ENCODE measurements at places on chromosomes 7 and 10.

GRCh38 chr10:130652964-130653578 lies 516.9 kb downstream of the GLRX3 start:
- no peak for DNase-seq

DNA sequence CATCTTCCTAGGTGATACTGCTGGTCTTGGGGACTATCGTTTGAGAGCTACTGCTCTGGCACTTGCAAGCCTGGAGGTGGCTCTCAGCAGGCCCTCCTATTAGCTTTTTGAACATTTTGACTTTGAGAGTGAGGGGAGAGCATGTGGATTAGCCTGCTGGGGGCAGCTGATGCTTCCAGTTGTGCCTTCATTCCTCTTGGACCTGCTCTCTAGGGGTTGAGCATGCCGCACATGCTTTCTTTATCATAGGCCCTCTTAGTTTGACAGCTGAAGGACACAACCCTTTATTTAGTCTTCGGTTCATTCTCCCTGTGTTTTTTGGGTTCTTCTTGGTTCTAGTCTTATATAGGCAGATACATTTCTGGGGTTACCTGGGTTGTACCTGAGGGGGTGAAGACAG lies 132.1 kb downstream of the GALNT17 start:
- no peak for DNase-seq

DNA sequence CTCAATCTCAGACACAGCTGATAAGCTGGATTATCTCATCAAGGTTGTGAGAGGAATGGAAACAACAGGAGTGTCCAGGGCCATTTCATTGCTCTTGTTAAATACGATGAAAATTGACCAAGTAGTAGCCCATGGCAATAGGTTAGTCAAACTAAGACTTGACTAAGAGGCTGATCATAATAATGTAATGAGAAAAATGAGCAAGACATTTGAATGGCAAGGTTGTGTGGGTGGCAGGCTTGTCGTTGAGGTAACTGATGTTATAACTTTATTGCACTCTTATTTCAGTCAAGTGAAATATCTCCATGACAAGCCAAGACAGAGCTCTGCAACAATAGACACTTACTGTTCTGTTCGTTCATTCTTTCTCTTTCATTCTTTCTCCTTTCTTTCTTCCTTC lies 532.0 kb downstream of the GATA3 start:
- DNase-seq: no peak

DNA sequence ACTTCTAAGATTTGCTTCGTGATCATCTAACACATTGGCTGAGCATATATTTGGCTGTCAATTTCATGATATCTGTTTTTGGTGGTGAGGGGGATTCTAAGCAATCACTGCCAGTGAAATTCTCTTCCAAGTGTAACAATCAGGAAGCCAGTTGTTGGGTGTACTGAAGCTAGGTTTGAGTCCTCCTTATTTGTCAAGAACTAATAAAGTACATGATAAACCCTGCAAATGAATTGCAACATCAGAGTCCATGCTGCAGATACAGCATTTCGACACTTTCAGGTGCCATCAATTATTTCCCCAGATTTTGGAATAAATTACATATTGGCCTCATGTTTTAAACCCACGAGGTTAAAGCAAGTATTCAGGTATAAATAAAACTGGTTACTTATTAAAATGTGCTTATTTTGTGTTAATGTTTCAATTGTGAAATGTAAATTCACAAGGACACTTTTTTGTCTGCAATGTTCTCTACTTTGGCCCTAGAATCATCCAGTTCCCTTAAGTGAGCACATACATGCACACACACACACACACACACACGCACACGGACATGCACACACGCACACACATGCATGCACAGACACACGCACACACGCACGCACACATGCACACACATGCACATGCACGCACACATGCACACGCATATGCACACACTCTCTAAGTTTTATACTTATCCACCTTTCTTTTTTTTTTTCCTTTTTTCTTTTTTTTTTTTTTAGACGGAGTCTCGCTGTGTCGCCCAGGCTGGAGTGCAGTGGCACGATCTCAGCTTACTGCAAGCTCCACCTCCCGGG lies 510.2 kb upstream of the KLF6 start:
- no peak for DNase-seq

GRCh38 chr7:16399265-16399831 lies 22.0 kb downstream of the CRPPA start:
- DNase-seq: no peak

DNA sequence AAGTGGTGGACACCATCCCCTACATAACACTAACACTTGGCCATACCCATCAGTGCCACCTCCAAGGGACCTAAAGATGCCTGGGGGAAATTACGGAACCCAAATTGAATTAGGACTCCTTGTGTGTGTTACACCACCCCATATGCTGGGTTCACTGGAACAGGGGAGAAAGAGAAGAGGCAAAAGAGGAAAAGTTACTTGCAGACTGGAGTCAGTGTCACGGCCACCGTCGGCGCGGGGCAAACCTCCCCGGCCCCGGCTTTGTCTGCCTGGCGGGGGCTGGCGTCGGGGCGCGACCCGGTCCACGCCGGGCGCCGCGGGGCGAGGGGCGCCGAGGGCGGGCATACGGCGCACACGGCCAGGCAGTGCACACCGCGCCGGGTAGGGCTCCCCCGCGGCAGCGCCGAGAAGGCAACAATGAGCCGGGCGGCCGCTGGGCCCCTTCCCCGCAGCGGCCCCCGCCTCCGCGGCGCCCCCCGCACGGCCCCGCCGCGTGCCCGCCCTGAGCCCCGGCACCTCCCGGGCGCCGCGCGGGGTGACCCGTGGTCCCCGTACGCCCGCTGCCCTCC lies 171.1 kb downstream of the FAM107B start:
- DNase-seq: peak; percentile 26

- DNase-seq: no peak
These were observed 26.5 kb downstream of the GTF2IRD1 start for GRCh38 chr7:74479961-74480829.

DNA sequence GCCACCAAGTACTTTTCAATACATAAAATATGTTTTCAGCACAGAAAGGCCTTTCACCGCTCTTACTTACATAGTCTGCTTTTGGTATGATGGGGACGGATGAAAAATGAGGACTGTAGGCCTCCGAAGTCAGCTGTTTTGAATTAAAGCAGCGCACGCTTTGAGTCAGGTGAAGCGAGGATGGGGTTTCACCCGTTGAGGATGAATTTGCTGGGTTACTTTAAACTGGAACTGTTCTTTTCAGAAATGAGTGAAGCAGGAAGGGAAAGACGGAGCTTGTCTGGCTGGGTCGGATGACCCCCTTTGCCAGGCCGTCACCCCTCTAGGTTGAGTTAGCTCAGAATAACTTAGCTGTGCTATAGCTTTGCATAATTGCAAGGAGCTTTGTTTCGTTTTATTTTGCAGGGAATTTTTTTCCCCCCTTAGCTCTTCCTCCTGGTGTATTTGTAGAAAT lies 40.0 kb downstream of the CUX1 start:
- DNase-seq: no peak

GRCh38 chr7:43782768-43783555 lies 24.5 kb downstream of the BLVRA start:
- DNase-seq: no peak

GRCh38 chr10:92146107-92146506 lies 144.8 kb downstream of the CPEB3 start:
- DNase-seq: no peak

DNA sequence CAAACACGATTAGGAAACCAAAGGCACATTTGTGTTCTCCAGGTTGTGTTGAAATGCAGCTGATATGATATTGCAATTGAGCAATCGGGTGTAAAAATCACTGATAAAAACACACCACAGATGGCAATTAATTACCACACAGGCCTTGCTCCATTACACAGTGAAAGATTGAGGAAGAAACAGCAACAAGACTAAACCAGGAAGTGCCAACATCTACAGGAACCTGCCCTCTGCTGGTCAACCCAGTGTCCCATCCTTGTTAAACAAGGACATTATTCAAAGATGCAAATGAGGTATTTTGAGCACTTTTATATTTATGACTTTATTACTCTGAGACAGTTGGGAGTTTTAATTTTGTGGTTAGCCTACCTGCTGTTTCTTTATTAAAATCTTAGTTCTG lies 765.6 kb upstream of the GHITM start:
- DNase-seq: no peak

DNA sequence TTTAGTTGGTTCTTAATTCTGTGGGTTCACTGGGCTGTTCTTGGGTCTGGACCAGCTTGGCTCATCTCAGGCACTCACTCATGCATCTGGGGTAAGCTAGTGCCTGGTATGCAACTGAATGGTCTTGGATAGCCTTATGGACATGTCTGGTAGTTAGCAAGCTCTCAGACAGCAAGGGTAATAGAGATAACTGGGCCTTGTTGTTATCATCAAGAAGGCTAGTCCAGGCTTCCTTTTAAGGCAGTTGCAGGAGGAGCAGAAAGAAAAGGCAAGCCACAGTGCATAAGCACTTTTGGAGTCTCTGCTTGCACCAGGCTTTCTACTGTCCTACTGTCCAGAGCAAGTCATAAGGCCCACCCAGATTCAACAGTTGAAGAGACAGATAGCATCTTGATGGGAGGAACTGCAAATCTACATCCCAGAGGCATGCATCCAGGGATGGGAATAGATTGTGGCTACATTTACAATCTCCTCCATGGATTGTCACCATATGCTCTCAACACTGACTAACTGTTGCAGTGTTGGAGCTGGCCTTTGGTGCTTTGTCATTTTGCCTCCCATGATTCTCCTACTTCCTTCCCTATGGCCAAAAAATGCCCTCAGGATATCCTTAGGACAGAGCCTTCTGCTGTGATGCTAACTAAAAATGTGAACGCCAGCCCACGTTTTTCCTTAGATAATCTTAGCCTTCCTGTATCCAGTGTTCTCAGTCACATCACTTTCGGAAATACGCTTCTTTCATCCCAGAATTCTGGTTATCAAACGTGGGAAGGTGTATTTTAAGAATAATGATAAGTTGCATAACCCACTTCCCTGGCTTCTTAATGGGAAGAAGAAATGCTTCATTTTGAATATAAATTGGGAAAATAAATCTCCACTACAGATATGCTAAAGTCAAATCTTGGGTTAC lies 3.6 kb downstream of the GIMAP4 start:
- DNase-seq: no peak

DNA sequence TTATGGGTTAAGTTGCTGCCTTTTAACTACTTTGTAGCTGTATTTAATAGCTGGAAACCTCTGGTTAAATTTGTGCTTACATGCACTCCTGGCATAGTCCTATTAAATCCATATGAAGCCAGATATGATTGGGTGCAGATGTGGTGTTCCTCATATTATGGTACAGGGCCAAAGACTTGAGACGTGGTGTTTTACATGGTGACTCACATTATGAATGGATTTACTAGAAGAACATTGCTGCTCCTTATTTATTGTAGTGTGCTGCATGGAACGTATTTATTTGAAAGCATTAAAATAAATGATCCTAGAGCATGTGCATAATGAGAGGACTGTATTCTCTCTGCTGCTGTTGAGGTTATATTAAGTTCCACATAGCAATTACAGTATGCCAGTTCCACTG lies 224.1 kb downstream of the SLC25A13 start:
- DNase-seq: no peak

DNA sequence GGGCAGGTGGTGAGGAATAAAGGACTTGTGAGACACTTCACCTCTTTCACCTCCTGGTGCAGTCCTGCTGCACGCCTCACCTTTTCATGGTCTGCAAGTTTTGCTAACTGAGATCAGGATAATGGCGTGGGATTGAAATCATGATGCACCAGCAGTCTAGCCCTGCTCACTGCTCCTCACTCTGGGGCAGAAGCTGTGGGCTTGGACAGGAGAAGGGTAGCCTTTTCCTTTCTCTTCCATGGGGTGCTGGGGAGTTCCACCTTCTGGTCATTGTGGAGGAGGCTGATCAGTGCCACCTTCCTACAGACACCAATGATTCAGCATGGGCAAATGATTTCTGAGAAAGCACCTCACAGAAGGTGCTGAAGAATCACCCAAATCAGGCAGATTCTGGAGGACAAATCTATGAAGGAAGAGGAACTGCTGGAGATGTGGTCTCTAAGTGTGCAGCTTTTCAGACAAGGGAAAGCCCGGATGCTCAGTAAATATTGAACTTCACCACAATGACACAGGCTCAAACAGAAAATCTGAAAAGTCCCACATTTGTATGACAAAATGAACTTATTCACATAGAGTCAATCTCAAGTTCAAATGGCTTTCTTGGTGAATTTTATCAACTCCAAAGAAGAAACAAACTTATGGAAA lies 19.7 kb downstream of the MBL2 start:
- no peak for DNase-seq

DNA sequence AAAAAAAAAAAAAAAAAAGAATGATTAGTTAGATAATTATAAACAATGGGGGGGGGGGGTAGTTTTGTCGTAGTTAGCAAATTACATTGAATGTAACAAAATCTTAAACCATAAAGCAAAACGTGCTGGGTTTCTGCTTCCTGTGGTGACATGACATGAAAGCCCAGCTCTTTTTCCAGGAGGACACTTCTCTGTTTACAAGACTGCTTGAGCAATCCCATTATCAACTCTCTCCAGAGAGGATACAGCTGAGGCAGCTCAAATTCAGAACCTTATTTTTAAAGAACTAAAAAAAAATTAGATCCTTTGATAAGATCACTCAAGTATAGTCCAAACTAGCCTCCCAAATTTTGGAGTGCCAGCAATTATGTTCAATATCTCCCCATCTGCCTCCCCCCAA lies 58.6 kb downstream of the ADRB1 start:
- no peak for DNase-seq

GRCh38 chr10:118041316-118041715 lies 5.4 kb downstream of the RAB11FIP2 start:
- no peak for DNase-seq

DNA sequence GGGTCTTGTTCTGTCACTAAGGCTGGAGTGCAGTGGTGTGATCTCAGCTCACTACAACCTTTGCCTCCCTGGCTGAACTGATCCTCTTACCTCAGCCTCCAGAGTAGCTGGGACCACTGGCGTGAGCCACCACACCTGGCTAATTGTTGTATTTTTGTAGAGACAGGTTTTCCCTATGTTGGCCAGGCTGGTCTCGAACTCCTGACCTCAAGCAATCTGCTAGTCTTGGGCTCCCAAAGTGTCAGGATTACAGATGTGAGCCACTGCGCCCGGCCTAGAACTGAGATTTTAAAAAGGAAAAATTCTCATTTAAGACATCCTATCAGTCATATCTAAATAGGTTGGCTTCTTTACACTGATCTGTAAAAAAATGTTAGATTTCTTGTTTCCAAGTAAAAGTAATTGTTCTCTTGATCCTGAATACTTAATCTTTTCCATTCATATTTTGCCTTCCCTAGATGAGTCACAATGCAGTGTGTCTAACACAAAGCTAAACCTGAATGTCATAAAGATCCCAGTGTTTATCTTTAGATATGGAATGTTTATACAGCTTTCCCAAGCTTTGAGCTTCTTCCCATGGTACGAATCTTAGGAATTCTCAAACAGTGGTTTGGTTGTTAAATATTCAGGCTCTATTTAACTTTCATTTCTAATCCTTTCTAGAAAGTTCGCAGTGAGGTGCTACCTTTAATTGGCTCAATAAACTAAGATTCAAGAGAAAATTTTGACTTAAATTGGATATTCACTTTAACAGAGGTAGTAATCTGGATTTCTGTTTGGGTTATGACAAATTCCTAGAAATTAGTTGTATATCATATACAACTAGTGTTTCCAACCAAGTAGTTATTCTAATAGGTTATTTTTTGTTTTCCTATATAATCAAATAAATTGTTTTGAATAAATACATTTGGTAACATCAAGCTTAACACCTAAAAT lies 12.1 kb upstream of the LAMB1 start:
- no peak for DNase-seq

GRCh38 chr10:79022565-79023230 lies 46.1 kb upstream of the ZMIZ1 start:
- no peak for DNase-seq

Measured in stimulated activated CD4-positive, alpha-beta T cell treated with anti-CD3 and anti-CD28 coated beads, TNF-alpha, amount 100 ng/mL, for 4 hours (primary cell).